Aorta (tissue), 5 donors: ENCODE measurements at places on chromosomes 16 and 17. TPM values are rescaled to one million over a fixed set of nuclear protein-coding genes. Genes with fewer than 3 reads are reported as not detected.

The FBXO39 gene
- 0.26 TPM for polyA plus RNA-seq

The PDILT gene
- polyA plus RNA-seq = not detected

The SHBG gene
- polyA plus RNA-seq = not detected

The DNASE1L2 gene
- 1.1 TPM for polyA plus RNA-seq

The DUS1L gene
- polyA plus RNA-seq = 43.7 TPM

The TMEM256 gene
- polyA plus RNA-seq = 224 TPM

The BEAN1 gene
- polyA plus RNA-seq = 0.77 TPM

The ESRP2 gene
- 2.3 TPM for polyA plus RNA-seq

The HOXB6 gene
- polyA plus RNA-seq = 4.1 TPM

The KCNH6 gene
- polyA plus RNA-seq = not detected

The CSH1 gene
- not detected for polyA plus RNA-seq

The EME1 gene
- polyA plus RNA-seq = 0.49 TPM

The CFAP52 gene
- not detected for polyA plus RNA-seq

The FOXO3B gene
- polyA plus RNA-seq = 0.95 TPM

The FNDC8 gene
- not detected for polyA plus RNA-seq

The SRCAP gene
- polyA plus RNA-seq = 14.8 TPM

The IKZF3 gene
- polyA plus RNA-seq = 0.03 TPM

The FBXW10 gene
- polyA plus RNA-seq = 0.31 TPM

The OR1A1 gene
- polyA plus RNA-seq = not detected

The MT1H gene
- polyA plus RNA-seq = 12.6 TPM

The TMEM106A gene
- 5.0 TPM for polyA plus RNA-seq

The TUBG1 gene
- 15.7 TPM for polyA plus RNA-seq

The ZNF205 gene
- polyA plus RNA-seq = 36.6 TPM

The SOX15 gene
- 0.50 TPM for polyA plus RNA-seq

The CBFB gene
- 12.0 TPM for polyA plus RNA-seq

The AOC2 gene
- polyA plus RNA-seq = 0.38 TPM

The CRYBA1 gene
- not detected for polyA plus RNA-seq

The CDH16 gene
- 0.18 TPM for polyA plus RNA-seq

The TTLL6 gene
- polyA plus RNA-seq = not detected

The TBC1D28 gene
- not detected for polyA plus RNA-seq

The TBC1D3L gene
- polyA plus RNA-seq = 1.6 TPM

The XYLT1 gene
- polyA plus RNA-seq = 1.3 TPM

The RRN3 gene
- 11.7 TPM for polyA plus RNA-seq

The NGFR gene
- polyA plus RNA-seq = 1.4 TPM

The CD300A gene
- polyA plus RNA-seq = 9.1 TPM

The NFATC3 gene
- 10.4 TPM for polyA plus RNA-seq

The SEPTIN12 gene
- polyA plus RNA-seq = not detected

The MILR1 gene
- 12.0 TPM for polyA plus RNA-seq

The NETO2 gene
- 1.2 TPM for polyA plus RNA-seq

The CBFA2T3 gene
- polyA plus RNA-seq = 1.0 TPM

The HASPIN gene
- not detected for polyA plus RNA-seq

The ADAMTS18 gene
- polyA plus RNA-seq = 0.03 TPM
